ENCODE measurements at places on chromosomes 3 and 15. TPM values are rescaled to one million over a fixed set of nuclear protein-coding genes. Genes with fewer than 3 reads are reported as not detected.

Gene CD200R1
- total RNA-seq, result 7.8 TPM

DNA sequence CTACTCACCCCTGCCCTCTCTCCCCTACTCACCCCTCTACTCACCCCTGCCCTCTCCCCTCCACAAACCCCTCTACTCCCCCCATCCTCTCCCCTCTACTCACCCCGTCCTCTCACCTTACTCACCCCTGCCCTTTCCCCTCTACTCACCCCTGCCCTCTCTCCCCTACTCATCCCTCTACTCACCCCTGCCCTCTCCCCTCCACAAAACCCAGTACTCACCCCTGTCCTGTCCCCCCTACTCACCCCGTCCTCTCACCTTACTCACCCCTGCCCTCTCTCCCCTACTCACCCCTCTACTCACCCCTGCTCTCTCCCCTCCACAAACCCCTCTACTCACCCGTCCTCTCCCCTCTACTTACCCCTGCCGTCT is 14.2 kb downstream of the BFSP2 start:
- peaks cover 1% of the 10 kb centered on the region for H3K27me3 ChIP-seq
- no peak overlapping the region for H3K4me3 ChIP-seq
- no peaks in the 10 kb centered on the region for H3K4me1 ChIP-seq
- no peak for DNase-seq
- no peaks in the 10 kb centered on the region for H3K36me3 ChIP-seq
- H3K27ac ChIP-seq, result no peak overlapping the region

GRCh38 chr15:100573526-100573925 is 28.5 kb downstream of the LINS1 start:
- peaks cover 39% of the 10 kb centered on the region for H3K4me1 ChIP-seq
- no peak overlapping the region for H3K27ac ChIP-seq
- no peak for DNase-seq
- no peaks in the 10 kb centered on the region for H3K27me3 ChIP-seq
- H3K4me3 ChIP-seq, result no peak overlapping the region

GRCh38 chr3:31936420-31937060 is 44.5 kb downstream of the OSBPL10 start:
- H3K4me1 ChIP-seq, result peaks cover 2% of the 10 kb centered on the region
- no peak overlapping the region for H3K4me3 ChIP-seq
- no peaks in the 10 kb centered on the region for H3K36me3 ChIP-seq
- no peak overlapping the region for H3K27ac ChIP-seq
- H3K27me3 ChIP-seq, result no peaks in the 10 kb centered on the region
- no peak for DNase-seq

DNA sequence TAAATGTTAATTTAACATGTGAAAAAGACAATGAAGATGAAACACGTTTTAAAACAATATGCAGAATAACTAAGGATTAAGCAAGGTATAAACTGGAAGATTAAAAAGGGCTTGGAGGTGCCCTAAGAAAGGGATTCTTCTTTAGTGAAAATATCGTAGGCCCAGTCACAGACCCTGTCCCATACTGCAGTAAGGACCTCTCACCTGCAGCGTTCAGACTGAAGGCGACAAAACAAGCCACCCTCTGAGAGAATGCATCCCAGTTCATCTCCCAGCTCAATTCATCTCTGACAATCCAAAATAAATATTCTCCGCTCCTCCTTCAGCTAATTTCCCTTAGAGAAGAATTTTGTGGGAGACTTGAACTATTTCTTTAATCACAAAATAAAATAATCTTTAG is 102.3 kb upstream of the ARL6 start:
- H3K4me1 ChIP-seq, result no peaks in the 10 kb centered on the region
- no peak overlapping the region for H3K27ac ChIP-seq
- H3K27me3 ChIP-seq, result no peaks in the 10 kb centered on the region
- no peak for DNase-seq
- H3K36me3 ChIP-seq, result no peaks in the 10 kb centered on the region

GRCh38 chr3:151205482-151205881 is 2.5 kb upstream of the GPR171 start:
- H3K4me1 ChIP-seq, result peaks cover 66% of the 10 kb centered on the region
- no peaks in the 10 kb centered on the region for H3K27me3 ChIP-seq
- H3K4me3 ChIP-seq, result peak overlapping the region; percentile 64
- H3K27ac ChIP-seq, result peak overlapping the region; percentile 94

Gene CLCN2
- total RNA-seq, result 4.8 TPM

- no peak overlapping the region for H3K27ac ChIP-seq
- H3K4me1 ChIP-seq, result peaks cover 16% of the 10 kb centered on the region
- no peaks in the 10 kb centered on the region for H3K27me3 ChIP-seq
- H3K4me3 ChIP-seq, result no peak overlapping the region
- no peak for DNase-seq
These were observed 83.1 kb downstream of the HMG20A start for GRCh38 chr15:77503764-77504163.

GRCh38 chr15:73723191-73723590 is 30.0 kb downstream of the INSYN1 start:
- H3K36me3 ChIP-seq, result no peaks in the 10 kb centered on the region
- peaks cover 14% of the 10 kb centered on the region for H3K27me3 ChIP-seq
- H3K4me1 ChIP-seq, result no peaks in the 10 kb centered on the region
- no peak overlapping the region for H3K27ac ChIP-seq

GRCh38 chr15:89783111-89783860 is 7.2 kb downstream of the MESP2 start:
- H3K4me1 ChIP-seq, result peaks cover 5% of the 10 kb centered on the region
- no peak overlapping the region for H3K27ac ChIP-seq
- DNase-seq, result no peak
- no peaks in the 10 kb centered on the region for H3K36me3 ChIP-seq
- no peak overlapping the region for H3K4me3 ChIP-seq
- peaks cover 13% of the 10 kb centered on the region for H3K27me3 ChIP-seq

- DNase-seq, result no peak
- H3K27me3 ChIP-seq, result no peaks in the 10 kb centered on the region
- H3K4me3 ChIP-seq, result no peak overlapping the region
- no peak overlapping the region for H3K27ac ChIP-seq
- H3K4me1 ChIP-seq, result no peaks in the 10 kb centered on the region
These were observed 31.3 kb downstream of the ALCAM start for GRCh38 chr3:105397974-105398373.

DNA sequence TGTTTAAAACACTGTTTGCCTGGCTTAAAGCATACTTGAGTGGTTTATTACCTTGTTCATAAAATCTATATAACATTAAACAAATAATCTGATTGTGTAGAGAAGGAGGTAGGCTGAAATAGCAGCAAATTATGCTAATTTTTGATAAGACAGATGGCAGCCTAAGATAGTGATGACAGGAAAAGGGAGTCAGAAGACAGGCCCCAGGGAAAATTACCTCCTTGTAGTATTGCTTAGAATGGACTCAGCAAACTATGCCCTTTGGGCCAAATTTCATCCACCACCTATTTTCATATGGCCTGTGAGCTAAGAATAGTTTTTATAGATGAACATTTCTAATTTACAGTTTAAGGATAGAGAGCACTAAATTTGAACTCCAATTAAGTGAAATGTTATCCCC is 37.8 kb downstream of the CHD2 start:
- H3K27ac ChIP-seq, result no peak overlapping the region
- no peak for DNase-seq
- no peaks in the 10 kb centered on the region for H3K27me3 ChIP-seq
- no peak overlapping the region for H3K4me3 ChIP-seq
- H3K4me1 ChIP-seq, result peaks cover 35% of the 10 kb centered on the region

DNA sequence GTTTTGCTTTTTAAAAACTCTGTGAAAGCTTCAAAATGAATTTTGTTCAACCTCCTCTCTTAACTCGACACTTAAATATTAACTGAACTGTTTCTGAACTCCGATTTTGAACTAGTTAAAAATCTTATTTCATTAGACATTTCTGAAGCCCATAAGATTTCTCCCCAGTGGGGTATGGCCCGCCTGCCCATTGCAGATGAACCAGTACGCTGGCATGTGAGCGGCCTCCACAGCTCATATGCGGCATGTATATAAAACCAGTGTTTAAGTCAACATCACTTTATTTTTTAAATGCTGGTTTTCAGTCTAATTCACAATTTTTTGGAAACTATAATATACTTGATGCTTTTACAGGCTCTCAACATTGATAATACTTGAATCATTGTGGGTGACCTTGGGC is 50.2 kb downstream of the CPN2 start:
- H3K4me1 ChIP-seq, result peaks cover 34% of the 10 kb centered on the region
- H3K27me3 ChIP-seq, result peaks cover 19% of the 10 kb centered on the region
- H3K4me3 ChIP-seq, result no peak overlapping the region
- H3K27ac ChIP-seq, result no peak overlapping the region
- H3K36me3 ChIP-seq, result peaks cover 9% of the 10 kb centered on the region

Gene ZKSCAN7
- total RNA-seq, result 2.4 TPM

DNA sequence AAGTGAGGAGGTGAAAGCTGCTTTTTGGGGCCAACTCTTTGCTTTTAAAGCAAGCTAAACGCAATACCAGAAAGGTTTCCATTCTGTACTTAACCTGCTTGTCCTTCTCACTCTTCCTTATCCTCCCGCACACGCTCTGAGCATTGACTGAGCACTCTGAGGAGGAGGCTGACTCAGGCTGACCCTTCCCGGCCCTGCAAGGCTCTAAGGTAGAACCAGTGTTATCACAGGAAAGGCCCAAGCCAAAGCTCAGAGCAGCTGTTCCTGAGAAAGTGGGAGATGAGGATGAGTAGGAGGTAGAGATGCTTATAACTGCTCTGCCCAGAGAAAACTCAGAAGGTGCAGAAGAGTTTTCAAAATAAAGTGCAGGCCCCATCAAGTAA is 2.3 kb downstream of the B3GNT5 start:
- peak overlapping the region; percentile 64 for H3K4me3 ChIP-seq
- peaks cover 9% of the 10 kb centered on the region for H3K4me1 ChIP-seq
- no peak for DNase-seq

Gene RETNLB
- not detected for total RNA-seq

Gene EIF3J
- 91.6 TPM for total RNA-seq

GRCh38 chr3:100400419-100400779 is 490 bp downstream of the TOMM70 start:
- peak overlapping the region; percentile 92 for H3K4me3 ChIP-seq
- peak overlapping the region; percentile 98 for H3K27ac ChIP-seq
- H3K36me3 ChIP-seq, result peaks cover 20% of the 10 kb centered on the region
- peak; percentile 51 for DNase-seq
- no peaks in the 10 kb centered on the region for H3K27me3 ChIP-seq
- peaks cover 59% of the 10 kb centered on the region for H3K4me1 ChIP-seq

GRCh38 chr3:9503283-9503682 is 50.3 kb downstream of the LHFPL4 start:
- H3K4me3 ChIP-seq, result no peak overlapping the region
- no peak overlapping the region for H3K27ac ChIP-seq
- peaks cover 26% of the 10 kb centered on the region for H3K27me3 ChIP-seq
- H3K36me3 ChIP-seq, result no peaks in the 10 kb centered on the region
- peaks cover 3% of the 10 kb centered on the region for H3K4me1 ChIP-seq
- DNase-seq, result peak; percentile 82

DNA sequence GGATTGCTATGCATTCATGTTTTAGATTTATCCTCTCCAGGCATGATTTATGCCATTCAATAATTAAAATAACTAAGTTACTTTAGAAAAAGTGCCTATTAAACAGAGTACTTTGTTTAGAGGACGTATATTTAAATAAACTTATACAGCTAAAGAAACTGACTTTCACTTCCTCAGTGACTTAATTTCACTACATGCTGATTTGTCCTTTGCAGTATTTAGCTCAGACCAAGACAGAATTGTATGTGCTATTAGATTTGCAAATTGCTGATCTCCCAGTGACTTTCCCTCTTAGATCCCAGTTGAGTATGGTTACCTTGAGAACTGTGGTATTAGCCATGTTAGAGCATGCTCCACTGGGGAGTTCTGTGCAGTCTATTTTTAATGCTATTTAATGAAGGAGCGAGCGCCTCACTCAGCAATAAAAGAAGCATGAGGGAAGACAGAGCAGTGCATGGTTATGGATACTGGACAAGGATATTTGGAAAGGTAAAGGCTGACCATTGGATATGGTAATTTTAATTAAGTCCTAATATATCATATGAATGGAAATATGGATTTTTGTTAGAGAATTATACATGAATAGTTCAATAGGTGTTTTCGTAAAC is 2.7 kb downstream of the ARPP21 start:
- no peak overlapping the region for H3K4me3 ChIP-seq
- H3K27ac ChIP-seq, result no peak overlapping the region
- DNase-seq, result no peak
- peaks cover 4% of the 10 kb centered on the region for H3K4me1 ChIP-seq
- no peaks in the 10 kb centered on the region for H3K36me3 ChIP-seq

DNA sequence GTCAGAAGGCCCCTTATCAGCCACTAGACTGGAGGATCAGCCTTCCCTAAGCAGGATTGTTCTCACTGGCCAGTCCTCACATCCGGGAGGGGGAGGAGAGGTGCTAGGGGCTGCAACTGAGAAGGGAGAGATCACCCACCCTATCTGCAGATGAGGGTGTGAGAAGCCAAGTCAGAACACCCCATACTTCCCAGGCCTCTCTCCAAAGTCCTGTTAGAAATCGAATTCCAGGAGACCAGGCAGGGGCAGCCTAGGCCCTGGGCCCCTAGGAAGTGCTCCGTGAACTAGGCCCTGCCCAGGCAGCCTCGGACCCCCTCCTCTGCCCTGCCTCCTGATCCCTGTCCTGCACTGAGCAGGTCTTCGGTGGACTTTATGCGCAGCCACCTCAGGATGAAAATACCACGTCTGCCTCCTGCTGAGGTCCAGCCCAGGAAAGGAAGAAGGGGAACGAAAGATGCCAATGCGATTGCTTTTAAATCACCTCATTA is 933 bp downstream of the DZIP1L start:
- H3K4me1 ChIP-seq, result peaks cover 8% of the 10 kb centered on the region
- peaks cover 33% of the 10 kb centered on the region for H3K27me3 ChIP-seq
- H3K4me3 ChIP-seq, result peak overlapping the region; percentile 73
- no peak overlapping the region for H3K27ac ChIP-seq

Gene MST1R
- total RNA-seq, result 3.2 TPM

Gene CHRD
- not detected for total RNA-seq

DNA sequence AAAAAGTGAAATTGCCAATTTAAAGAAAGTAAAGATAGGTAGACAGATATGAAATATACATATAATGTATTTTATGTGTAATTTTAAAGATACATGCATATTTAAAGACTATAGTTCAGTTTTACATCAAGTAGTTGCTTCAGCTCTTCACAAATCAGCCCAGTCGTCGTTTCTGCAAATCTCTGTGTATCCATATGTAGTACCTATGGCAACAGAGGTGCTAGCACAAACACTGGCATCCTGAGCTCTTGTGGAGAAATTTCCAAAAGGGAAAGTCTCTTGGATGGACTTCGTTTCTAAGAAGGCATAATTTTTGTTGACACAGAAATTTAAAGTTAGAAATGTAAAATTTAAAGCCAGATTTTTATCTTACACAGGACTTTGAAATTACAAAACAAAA is 1284.7 kb downstream of the ROBO1 start:
- H3K27ac ChIP-seq, result no peak overlapping the region
- H3K27me3 ChIP-seq, result no peaks in the 10 kb centered on the region
- H3K4me1 ChIP-seq, result no peaks in the 10 kb centered on the region
- H3K36me3 ChIP-seq, result no peaks in the 10 kb centered on the region

DNA sequence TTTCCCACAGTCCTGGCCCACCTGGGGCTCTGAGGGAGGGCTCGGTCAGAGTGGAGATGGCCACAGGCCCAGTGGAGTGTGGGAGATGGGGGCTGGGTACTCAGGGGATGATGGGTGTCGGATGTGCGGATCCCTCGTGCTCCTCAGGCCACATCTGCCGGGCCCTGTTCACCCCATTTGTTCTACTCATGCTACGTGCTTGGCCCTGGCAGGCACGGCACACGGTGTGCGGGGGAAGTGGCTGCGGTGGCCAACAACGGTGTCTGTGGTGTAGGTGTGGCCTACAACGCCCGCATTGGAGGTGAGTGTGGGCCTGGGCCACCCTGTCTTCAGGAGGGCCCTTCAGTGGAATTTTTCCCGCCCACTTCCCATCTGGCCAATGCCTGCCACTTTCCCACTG is 7.0 kb upstream of the FES start:
- H3K4me1 ChIP-seq, result peaks cover 50% of the 10 kb centered on the region
- no peaks in the 10 kb centered on the region for H3K27me3 ChIP-seq
- H3K27ac ChIP-seq, result peak overlapping the region; percentile 75
- DNase-seq, result no peak
- no peak overlapping the region for H3K4me3 ChIP-seq
- peaks cover 66% of the 10 kb centered on the region for H3K36me3 ChIP-seq

Measured in activated CD8-positive, alpha-beta T cell treated with anti-CD3 and anti-CD28 coated beads, Interleukin-2, amount 10 ng/mL, durations not matched to agents 7 days and 5 days (primary cell).